ENCODE measurements at places on chromosomes 2 and 18. TPM values are rescaled to one million over a fixed set of nuclear protein-coding genes. Genes with fewer than 3 reads are reported as not detected.

PLEK gene
- 6.3 TPM for total RNA-seq

FBXO36 gene
- total RNA-seq = 0.84 TPM

GRCh38 chr18:13993730-13994129 is 78.4 kb upstream of the MC2R start:
- H3K4me3 ChIP-seq = no peak overlapping the region
- H3K27ac ChIP-seq = no peak overlapping the region
- no peaks in the 10 kb centered on the region for H3K4me1 ChIP-seq
- no peak for DNase-seq

- H3K4me3 ChIP-seq = peak overlapping the region; percentile 27
- no peaks in the 10 kb centered on the region for H3K36me3 ChIP-seq
- no peaks in the 10 kb centered on the region for H3K4me1 ChIP-seq
- peaks cover 22% of the 10 kb centered on the region for H3K27me3 ChIP-seq
- no peak overlapping the region for H3K27ac ChIP-seq
- no peak for DNase-seq
These were observed 370 bp upstream of the ZNF804A start for GRCh38 chr2:184598002-184598315.
